GM12878 (cell line): ENCODE measurements at places on chromosomes 1 and 21. TPM values are rescaled to one million over a fixed set of nuclear protein-coding genes. Genes with fewer than 3 reads are reported as not detected.
A peak's percentile ranks its signal among the peaks of the same experiment; 100 is the strongest.

Gene SERTAD4
- not detected in 2 replicates for total RNA-seq

- H3K27me3 ChIP-seq, result no peaks in the 10 kb centered on the region
- no peak overlapping the region for H3K4me3 ChIP-seq
- H3K4me1 ChIP-seq, result peaks cover 13% of the 10 kb centered on the region
These were observed 5.5 kb downstream of the TADA1 start for GRCh38 chr1:166870584-166870983.

DNA sequence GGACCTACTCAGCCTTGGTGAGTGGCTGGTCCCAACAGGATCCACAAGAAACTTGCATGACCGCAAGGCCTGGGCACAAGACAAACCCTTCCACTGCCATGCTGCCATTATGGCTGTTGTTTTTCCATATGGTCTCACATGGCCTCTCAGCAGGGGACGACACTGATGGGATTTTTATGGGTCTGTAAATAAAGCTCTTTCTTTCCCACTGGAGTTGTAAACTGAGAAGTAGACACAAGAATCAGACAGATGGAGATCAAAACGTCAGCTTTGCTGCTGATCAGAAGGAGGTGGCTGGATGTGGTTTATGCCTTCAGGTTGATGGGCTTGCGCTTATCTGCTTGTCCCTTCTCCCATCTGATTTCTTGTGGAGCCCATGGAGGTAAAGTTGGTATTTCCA lies 138.1 kb upstream of the KCNJ6 start:
- H3K27ac ChIP-seq, result no peak overlapping the region
- H3K4me1 ChIP-seq, result no peaks in the 10 kb centered on the region
- no peaks in the 10 kb centered on the region for H3K27me3 ChIP-seq
- DNase-seq, result no peak

Gene HAO2
- total RNA-seq, result not detected in 2 replicates

- no peak overlapping the region for H3K27ac ChIP-seq
- DNase-seq, result no peak
- H3K27me3 ChIP-seq, result no peaks in the 10 kb centered on the region
- no peaks in the 10 kb centered on the region for H3K4me1 ChIP-seq
These were observed 8.0 kb upstream of the CLDN19 start for GRCh38 chr1:42748021-42748420.

- H3K4me3 ChIP-seq, result peak overlapping the region; percentile 60; the same call in 1 of the 2 replicates
- H3K27me3 ChIP-seq, result no peaks in the 10 kb centered on the region
- H3K4me1 ChIP-seq, result peaks cover 3% of the 10 kb centered on the region; the same call in 1 of the 2 replicates
These were observed 634 bp upstream of the SPATA6 start for GRCh38 chr1:48472638-48473037.

GRCh38 chr1:100178091-100178490 lies at the start of gene LRRC39:
Gene LRRC39 (minus strand): TSS chr1:100178256. CDS start chr1:100168516, 9,740 bp downstream.
- no peak for DNase-seq
- H3K36me3 ChIP-seq, result no peaks in the 10 kb centered on the region
- no peak within 1 kb of the TSS for H3K27ac ChIP-seq
- H3K4me1 ChIP-seq, result no peaks in the 10 kb centered on the region

DNA sequence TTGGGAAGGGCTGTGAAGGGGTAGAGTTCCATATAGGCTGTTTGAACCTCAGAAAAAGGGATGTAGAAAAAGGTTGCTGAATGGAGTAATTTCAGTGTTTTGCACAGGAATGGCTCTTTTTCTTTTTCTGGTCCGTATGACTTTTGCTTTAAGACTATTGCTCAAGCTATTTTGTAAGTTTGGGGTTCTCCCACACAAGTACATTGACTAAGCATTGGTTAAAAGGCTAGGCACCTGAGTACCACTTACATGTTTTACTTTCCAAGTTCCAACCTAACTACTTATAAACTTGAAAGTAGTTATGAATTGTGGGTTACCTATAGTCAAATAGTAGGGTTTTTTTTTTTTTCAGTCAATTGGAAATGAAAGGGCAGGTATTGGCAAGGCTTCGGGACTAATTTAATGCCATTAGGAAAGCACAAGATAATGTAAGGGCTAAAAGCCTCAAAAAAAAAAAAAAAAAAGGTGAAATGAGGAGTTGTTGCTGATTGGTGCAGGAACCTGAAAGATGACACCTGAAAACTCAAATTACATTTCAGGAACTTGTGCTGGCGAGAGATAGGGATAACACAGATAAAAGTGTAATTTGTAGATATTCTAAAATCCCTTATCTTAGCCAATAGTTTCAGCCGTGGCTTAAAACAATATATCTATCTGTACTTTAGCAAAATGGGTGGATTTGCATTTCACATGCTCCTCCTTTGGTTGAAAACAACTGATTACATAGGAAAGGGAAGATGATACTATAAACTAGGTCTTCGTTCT lies 209.5 kb downstream of the RPS6KC1 start:
- H3K27ac ChIP-seq, result no peak overlapping the region
- H3K4me3 ChIP-seq, result no peak overlapping the region
- no peaks in the 10 kb centered on the region for H3K36me3 ChIP-seq
- no peak for DNase-seq
- H3K4me1 ChIP-seq, result no peaks in the 10 kb centered on the region
